ENCODE measurements at places on chromosomes 5 and 9.

GRCh38 chr9:133421615-133422542 is at the start of gene ADAMTS13:
TSS of gene ADAMTS13 (plus strand) at chr9:133422367. CDS start at chr9:133422444, 77 bp downstream.
- DNase-seq = no peak

- peak; percentile 7 for DNase-seq
Observed at GRCh38 chr9:92438900-92439526, 14.7 kb upstream of the OMD start.

DNA sequence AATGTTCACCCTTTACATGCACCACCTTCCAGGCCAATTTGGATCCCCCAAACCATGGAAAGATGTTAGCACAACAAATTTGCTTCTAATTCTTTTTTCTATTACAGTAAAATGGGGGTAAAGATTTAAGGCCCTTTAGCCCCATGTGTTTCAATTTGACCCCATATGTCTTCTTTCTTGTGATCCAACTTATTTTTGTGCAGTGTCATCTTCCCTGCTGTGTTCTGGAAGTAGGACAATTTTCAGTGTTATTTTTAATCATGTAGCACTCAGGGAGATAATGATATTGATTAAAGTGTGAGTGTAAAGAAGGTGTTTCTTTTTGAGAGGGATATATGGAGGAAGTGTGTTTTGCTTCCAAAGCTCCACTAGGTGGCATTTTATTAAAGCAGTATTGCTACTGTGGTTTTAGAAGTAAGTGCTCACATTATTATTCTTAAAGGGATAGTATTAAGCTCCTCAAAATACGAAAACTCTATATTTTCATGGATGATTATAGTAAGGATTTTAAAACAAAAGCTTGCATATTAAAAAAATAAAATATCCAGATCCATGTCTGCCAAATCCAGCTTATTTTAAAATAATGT is 118.7 kb upstream of the ATP10B start:
- peak; percentile 49 for DNase-seq

DNA sequence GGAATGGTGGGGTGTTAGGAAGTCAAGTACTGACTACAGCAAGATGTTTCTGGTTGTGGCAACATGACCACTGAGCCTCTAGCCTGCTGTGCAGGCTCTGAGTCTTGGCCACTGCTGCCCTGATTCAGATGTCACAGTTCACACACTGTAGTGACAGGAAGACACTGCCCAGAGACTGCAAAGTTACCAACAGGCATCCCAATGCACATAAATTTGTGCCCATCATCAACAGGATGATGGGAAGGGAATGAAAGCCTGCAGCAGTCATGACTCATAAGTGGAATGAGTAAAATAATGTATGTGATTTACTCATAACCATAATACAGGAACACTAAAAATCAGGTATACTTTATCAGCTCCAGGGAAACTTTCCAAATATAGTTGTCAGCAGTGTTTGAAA is 251.6 kb upstream of the HAPLN1 start:
- DNase-seq = no peak

GRCh38 chr9:79939819-79940218 is 368.1 kb downstream of the TLE4 start:
- no peak for DNase-seq

DNA sequence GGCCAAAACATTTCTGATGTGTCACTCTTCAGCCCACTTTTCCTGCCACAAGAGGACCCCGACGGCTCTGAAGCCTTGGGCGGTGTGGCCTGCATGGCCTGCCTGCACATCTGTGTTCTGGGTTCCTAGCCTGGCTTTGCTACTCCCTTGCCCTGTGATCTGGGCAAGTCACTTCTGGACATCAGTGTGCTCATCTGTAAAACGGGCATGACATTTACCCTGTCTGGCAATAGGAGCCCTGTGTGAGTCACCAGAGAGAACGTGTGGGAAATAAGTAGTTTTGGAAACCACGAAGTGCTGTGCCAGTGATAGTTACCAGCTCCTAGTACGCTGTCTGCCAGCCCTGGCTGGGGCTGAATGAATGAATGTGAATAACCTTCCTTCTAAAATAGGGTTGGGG is 90.8 kb downstream of the MACROH2A1 start:
- no peak for DNase-seq

DNA sequence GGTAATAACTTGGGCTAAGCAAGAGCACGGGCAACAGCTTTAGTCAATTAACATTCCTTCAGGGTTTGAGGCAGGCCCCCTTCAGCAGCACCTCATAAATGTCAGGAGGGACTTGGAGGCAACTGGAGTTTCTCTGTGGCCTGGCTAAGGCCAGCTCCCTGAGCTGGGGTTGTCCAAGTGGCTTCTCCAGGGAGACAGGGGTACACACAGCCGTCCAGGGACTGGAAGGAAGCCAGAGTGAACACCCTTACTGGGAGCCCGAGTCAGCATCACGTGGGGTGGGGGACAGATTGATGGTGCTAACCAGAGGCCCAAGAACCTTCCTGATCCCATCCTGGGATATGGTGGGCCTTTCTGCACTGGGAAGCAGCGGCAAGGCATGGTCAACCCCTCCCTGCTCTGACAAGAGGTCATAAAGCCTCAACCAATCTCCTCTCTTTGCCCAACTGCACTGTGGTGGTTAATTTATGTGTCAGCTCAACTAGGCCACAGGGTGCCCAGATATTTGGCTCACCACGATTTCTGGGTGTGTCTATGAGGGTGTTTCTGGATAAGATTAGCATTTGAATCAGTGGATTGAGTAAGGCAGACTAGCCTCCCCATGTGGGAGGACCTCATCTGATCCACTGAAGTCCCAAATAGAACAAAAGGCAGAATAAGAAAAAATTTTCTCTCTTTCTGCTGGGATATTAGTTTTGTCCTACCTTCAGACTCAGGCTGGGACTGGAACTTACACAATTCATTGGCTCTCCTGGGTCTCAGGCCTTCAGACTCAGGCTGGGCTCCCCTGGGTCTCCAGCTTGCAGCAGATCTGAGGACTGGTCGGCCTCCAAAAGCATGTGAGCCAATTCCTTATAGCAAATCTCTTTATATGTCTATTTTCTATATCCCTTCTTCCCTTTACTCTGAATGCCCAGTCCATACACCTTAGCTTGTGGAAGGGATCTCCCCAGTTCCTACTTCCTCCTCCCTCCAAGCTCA is 127.2 kb upstream of the LARP1 start:
- DNase-seq = no peak

DNA sequence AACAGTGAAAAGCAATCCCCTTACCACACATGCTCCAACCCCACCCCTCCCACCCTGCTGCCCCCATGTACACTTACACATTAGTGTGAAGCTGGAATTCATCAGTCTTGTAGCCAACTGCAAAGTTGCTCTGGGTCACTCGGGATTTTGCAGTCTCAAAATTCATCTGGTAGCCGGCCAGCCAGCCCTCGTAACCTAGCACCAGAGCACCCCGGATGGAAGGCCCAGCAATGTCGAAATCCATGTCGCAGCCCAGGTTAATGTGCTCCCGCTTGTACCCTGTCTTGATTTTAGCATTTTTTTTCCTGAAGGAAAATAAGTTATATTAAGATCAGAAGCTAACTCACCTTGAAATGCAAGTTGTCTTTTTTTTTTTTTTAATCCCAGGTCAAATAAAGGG is 12.2 kb upstream of the C5orf15 start:
- DNase-seq = no peak

- DNase-seq = no peak
Observed at GRCh38 chr9:121648799-121649198, 2.6 kb upstream of the DAB2IP start.

DNA sequence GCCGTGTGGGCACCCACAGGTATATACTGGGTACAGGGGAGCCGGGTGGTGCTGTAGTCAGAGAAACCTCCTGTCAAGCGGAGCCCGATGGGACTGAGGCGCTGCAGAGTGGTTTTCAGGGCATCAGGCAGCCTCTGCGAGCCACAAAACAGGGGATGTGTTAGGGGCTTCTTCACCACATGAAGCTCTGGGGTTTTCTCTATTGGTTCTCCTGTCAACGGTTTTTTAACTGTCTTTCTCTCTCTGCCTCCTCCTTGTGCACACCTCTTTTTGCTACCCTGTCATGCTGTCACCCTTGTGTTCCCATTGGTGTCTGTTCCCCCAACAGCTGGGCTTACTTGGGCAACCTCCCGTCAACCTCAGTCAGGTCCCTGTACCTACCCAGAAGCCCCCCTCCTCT is 19.9 kb downstream of the RALGPS1 start:
- DNase-seq = no peak

DNA sequence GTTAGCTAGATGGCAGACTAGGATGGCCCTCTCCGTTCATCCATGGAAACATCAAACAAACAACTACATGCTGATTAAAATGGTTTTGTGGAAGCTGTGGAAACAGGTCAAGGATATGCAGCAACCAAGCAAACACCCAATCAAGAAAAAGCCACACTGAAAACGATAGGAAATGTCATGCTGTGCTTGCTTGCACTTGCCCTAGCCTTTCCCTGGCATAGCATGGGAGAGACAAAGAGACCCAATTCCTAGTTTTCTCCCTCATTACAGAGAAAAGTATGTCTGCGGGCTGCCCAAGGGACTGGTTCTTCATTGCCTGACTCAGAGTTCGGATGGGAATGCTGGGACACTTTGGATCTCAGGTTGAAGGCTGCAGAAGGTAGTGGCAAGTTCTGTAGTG is 98.7 kb downstream of the FANCC start:
- DNase-seq = no peak

DNA sequence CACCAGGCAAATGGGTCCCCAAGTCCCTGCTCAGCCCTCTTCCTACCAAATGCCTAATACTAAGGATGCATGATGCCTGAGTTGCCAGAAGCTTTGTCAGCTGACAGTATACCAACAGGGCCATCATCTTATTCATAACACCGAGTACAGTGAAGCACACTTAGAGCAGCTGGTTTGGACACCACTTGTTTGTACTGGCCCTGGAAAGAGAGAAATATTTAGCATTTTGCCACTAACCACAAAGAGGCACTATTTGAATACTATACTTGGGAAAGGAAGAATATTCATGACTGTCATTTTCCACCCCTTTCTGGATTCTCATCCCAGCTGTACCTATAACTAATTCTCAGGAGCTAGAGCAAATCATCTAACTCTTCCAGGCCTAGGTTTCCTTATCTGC is 364.4 kb upstream of the KIF2A start:
- DNase-seq = no peak

DNA sequence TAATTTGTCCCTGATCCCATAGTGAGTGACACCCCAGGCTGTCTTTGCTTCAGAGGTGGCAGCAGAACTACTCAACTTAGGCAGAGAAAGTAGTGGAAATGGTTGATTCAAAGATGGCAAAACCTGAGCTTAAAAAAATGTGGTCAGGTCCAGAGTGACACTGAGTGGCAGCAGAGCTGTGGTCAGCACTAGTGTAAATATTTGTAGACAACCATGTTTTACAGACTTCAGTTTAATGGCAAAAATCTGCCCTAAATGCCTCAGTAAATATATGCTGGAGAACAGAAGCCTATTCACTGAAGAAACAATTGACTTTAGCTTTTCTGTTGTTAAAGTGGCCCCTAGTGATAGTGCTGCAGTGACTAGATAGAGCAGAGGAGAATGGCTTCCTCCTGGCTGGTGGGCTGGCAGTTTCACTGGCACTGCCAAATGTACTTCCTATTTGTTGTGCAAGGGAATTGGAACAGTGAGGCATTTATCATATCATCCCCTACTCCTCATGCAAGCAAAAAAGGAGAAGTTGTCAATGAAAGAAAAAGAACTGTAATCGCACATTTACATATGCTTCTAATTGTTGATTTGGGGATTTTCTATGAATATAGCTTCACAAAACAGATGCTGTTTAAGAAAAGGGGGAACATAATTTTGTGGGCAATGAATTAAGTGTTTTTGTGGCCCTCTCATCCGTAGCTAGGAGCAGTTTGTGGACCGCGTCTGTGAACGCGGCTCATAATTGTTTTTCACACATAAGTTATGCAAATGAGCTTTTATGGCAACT is 12.0 kb downstream of the PBX3 start:
- DNase-seq = peak; percentile 19

DNA sequence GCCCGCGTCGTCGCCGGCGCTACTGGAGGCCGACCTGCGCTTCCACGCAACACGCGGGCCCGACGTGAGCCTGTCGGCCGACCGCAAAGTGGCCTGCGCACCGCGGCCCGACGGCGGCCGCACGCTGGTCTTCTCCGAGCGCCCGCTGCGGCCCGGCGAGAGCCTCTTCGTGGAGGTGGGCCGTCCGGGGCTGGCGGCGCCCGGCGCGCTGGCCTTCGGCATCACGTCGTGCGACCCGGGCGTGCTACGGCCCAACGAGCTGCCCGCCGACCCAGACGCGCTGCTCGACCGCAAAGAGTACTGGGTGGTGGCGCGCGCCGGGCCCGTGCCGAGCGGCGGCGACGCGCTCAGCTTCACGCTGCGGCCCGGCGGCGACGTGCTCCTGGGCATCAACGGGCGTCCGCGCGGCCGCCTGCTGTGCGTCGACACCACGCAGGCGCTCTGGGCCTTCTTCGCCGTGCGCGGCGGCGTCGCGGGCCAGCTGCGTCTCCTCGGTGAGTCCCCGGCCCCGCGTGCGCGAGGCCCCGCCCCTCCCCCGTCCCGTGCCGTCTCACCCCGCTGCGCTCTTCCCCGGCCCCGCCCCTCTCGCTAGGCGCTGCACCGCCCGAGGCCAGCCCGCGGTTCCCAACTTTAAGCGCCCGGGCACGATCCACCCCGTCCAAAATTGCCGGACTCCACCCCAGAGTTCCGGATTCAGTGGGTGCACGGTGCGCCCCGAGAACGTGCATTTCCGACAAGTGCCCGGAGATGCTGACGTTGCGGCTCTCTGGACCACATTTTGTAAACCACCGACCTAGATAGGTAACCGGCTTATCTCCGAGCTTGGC is 42.8 kb downstream of the NEURL1B start:
- DNase-seq = no peak

DNA sequence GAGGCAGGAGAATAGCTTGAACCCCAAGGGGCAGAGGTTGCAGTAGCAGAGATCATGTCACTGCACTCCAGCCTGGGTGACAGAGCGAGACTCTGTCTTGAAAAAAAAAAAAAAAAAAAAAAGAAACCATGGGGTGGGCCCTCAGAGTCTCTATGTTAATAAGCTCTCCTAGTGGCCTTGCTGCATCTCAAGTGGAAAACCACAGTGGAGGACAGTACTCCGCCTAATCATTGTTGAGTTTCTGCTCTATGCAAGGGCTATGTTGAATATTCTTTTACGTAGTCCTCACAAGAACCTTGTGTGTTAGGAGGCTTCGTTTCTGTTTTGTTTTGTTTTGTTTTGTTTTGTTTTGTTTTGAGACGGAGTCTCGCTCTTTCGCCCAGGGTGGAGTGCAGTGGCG is 48.9 kb downstream of the TJP2 start:
- DNase-seq = peak; percentile 38

Data from trophoblast cell (in vitro differentiated cells and primary cell).